ENCODE measurements at places on chromosomes 1 and 21.

GRCh38 chr1:55503663-55504305 lies 288.6 kb upstream of the USP24 start:
- DNase-seq, result no peak

DNA sequence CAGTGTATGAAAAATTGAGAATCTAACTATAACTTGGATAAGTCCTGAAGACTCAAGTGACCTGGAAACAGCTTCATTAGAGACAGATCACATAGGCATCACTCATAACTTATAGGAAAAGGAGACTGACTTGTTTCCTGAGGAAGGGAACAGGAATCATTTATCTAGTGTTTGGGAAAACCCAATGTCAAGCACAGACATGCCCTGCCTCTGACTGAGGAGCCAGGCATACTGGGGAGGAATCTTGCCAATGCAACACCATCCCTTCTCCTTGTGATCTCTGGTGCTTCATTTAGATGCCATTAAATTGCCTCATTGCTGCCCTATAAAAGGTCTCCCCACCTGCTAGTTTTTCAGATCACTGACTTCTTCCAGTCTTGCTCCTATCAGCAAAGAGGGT lies 10.3 kb downstream of the LCE4A start:
- no peak for DNase-seq

GRCh38 chr1:163703794-163704193 lies 382.0 kb downstream of the NUF2 start:
- DNase-seq, result no peak

- DNase-seq, result no peak
Observed at GRCh38 chr21:45371081-45371480, 33.9 kb upstream of the COL18A1 start.

DNA sequence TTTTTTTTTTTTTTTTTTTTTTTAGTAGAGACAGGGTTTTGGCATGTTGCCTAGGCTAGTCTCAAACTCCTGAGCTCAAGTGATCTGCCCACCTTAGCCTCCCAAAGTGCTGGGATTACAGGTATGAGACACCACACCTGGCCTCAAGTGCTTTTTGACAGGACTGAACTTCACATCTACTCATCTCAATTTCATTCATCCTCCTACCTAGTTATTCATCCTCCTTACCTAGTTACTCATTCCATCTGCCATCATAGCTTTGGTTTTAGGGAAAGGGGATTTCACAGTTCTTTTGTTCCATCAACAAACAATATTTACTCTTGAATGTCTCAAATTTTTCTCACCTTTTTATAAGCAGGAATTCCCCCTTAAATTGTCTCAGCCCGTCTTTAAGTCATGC lies 38.6 kb upstream of the RALGPS2 start:
- DNase-seq, result no peak

DNA sequence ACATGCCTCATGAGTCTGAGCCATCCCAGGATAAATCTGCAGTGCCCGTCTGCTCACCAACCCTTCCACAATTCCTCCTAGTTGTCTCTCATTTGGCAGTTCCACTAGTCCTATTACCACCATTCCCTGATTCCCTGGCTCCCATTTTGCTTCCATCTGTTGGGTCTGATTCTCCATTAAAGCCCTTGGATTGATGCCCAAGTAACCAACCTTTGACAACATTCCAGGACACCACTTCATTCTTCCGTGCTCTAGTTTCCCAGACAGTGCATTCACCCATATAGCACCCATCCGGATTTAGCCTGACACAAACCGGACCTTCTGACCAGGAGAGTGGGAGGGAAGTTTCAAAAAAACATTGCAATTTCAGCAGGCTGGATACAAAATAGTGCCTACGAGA lies 189.4 kb upstream of the PALMD start:
- DNase-seq, result no peak

DNA sequence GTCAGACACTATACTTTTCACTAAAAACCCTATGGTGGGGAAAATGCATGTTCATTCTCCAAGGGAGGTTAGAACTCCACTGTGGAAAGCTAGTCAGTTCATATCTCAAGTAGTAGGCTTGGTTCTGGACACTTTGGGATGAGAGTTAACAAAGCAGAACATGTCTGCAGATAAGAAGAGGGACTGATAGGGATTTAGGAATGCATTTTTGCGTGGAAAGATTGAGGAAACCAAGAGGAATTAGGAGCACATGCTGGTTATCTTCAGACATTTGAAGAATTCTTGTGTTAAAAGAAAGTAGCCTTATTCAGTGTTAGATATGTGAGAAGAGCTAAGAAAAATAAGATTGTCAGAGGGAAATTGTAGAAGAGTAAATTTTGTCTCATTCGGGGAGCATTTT lies 1.2 kb upstream of the GRIK1 start:
- no peak for DNase-seq

GRCh38 chr1:192943108-192943507 lies 116.1 kb downstream of the UCHL5 start:
- DNase-seq, result no peak

DNA sequence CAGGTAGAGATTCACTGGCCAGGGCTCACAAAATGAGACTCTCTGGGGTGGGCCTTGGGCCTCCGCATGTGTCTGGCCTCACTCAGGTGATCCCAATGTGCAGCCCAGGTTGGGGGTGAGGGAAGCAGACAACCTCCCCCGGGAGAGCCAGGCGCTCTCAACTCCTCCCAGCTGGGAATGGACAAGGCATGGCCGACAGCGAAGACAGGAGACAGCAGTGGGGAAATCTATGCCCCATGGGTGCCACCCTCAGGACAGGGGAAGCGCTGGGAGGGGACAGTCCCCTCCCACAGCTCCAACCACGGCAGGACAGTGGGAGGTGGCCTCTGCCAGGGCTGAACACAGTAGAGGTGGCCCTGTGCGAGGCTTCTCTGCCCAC lies 47.7 kb downstream of the PRDM15 start:
- DNase-seq, result no peak

DNA sequence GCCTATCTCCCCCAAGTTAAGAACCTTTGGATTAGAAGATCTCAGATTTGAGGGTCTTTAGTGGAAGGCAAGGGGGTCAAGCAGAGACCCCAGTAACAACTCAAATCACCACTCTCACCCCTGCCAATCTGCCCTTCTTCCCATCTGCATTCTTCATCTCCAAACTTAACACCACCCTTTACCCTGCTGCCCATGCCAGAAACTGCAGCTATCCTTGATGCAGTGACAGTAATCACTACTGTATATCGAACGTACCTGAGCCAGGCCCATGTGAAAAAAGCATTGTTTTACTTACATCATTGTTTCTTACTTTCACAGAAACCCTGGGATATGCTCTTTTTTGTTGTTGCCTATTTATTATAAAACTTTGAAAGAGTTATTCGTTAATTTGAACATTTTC lies 26.5 kb downstream of the NSUN4 start:
- no peak for DNase-seq

DNA sequence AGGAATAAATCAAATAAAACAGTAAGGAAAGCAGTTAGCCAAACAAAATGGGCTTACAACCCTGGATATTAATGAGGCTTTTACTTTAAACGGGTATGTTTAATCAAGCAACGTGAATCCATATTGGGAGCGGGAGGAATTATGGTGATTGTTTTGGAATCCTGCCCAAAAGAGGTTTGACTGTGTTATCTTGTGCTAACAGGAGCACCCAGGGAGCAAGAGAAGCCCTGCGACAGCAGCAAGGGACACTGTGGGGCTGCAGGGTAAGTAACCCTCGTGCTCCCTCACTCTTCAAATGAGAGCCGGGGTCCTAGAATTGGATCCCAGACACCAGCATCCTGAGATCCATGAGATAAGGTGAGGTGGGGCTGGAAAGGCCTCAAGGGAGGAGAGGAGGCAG lies 72.6 kb upstream of the PGBD5 start:
- DNase-seq, result no peak

GRCh38 chr1:33768106-33768505 lies 95.8 kb upstream of the HMGB4 start:
- no peak for DNase-seq

- no peak for DNase-seq
Observed at GRCh38 chr1:95582191-95582590, 348.2 kb downstream of the RWDD3 start.

DNA sequence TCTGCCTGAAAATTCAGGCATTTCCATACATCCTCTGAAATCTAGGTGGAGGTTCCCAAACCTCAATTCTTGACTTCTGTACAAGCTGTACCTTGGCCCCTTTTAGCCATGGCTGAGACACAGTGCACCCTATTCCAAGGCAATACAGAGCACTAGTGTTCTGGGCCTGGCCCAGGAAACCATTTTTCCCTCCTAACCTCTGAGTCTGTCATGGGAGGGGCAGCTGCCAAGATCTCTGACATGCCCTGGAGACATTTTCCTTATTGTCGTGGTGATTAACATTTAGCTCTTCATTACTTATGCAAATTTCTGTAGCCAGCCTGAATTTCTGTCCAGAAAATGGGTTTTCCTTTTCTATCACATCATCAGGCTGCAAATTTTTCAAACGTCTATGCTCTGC lies 248.0 kb upstream of the RGS18 start:
- DNase-seq, result no peak

- no peak for DNase-seq
Observed at GRCh38 chr1:221039616-221040015, 160.4 kb downstream of the HLX start.

GRCh38 chr1:24963943-24964693 lies 34.0 kb upstream of the RUNX3 start:
- no peak for DNase-seq

GRCh38 chr1:157104598-157105293 lies 5.1 kb upstream of the ETV3L start:
- DNase-seq, result no peak

DNA sequence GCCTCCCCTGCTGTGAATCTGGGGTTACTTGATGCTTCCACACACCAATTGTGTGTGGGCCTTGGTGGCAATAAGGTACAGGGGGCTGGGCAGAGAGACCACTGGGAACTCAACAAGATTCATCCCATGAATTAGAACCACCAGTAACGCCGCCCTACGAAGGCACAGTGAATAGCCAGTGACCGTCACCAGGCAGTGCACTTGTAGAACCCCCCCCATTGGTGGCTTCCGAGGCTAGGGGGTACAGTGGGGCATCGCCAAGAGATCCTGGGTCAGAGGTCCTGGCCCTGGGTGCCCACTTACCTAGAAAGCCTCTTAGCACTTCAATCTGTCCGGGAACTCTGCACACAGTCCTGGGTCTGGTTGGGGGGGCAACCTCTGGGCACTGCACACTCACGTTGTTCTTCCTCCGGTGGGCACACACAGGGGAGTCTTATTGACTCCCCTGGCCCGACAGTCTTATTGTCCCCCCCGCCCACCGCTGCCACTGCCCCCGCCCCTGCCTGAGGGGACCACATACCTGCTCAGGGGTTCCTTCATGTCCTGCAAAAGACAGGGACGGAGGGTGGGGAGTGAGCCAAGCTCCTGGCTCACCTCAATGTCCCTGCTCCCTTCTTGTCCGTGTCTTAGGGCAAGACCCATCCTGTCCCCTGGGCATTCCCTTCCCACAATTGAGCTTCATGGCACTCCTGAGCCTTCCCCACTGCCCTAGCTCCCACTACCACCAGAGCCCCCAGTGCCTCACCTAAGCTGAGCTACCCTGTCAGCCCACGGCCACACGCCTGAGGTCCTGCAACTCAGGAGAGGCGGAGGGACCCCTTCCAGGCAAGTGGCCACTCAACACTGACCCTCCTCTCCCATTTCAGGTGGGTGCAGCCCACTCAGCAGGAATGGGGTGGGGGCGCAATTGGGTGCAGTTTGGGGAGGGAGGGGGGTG lies 2.5 kb upstream of the TRIM11 start:
- DNase-seq, result no peak

GRCh38 chr1:181043025-181043888 lies 9.5 kb downstream of the MR1 start:
- no peak for DNase-seq

DNA sequence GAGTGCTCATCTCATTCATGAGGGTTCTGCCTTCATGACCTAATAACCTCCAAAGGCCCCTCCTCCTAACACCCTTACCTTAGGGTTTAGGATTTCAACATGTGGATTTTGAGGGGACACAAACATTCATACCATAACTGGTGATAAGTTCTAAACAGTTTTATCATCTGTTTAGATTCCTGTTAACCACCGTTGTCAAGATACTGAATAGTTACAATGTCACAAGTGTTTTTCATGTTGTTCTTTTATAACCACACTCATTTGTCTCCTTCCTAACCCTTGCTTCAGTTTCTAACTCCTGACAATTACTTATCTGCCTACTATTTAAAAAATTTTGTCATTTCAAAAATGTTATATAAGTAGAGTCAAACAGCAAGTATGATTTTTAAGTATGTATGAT lies 86.0 kb downstream of the NCAM2 start:
- DNase-seq, result no peak

DNA sequence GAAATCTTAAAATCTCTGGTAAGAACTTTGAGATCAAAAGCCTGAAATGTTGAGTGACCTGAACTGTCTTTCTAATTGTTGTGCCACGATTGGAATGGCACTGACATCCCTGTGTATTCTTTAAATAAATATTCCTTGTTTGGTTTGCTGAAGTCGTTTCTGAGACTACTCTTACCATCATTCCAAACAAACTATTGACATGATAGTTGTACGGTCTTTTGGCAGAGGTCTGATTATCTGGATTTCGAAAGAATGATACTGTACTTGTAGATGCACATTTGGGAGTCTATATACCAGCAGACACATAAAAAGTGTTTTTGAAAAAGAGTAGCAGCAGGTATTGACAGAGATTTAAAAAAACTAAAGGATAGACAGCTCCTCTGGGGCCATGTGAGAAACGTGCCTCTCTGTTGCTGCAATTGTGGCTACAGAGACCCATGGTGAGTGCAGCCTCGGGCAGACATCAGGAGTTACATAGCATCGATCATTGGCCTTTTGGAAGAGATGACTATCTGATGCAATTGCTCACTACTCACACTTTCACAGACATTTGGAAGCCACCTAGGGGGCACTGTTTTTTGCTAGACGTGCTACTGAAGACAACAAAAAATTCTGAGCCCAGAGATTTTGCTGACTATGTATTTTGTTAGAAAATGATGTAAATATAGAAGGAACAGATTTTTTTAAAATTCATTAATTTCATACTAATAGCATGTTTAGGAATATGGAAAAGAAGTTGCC lies 464.5 kb downstream of the KCNT2 start:
- DNase-seq, result no peak

DNA sequence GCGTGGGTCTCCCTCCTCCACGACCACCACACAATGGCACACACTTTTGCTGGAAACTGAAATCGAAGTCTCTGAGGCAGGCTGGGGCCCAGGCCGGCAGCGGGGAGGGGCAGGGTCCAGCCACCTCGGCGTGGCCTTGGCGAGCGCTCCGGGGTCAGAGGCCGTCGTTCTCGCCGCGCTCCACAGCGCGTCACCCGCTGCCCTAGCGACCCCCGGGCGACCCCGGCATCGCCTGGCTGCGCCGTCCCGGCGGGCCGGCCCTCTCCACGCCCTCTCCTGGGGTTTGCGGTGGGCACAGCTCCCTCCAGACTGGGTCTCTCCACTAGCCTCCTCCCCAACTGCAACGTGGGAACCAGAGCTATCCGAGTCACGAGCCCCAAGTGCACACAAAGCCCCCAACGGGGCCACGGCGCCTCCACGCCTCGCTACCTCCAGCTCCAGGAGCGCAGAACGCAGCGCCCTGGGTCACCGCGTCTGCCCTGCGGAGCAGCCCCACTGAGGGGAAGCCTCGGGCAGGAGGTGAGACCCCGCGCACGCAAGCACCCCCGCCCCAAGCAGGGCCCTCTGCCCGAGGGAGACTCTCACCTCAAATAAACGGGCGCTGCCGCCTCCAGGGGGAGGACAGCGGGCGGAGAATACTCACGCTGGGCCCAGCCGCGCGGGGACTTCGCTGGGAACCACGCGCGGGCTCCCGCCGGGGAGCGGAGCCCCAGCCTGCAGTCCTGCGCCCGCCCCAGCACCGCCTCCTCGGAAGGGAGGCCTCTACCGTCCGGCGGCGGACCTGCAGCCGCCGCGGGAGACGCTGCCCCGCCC lies 134.0 kb upstream of the BARHL2 start:
- no peak for DNase-seq
